ENCODE measurements at places on chromosomes 12 and 14. TPM values are rescaled to one million over a fixed set of nuclear protein-coding genes. Genes with fewer than 3 reads are reported as not detected.

The KRT72 gene
- total RNA-seq: not detected

The ASCL1 gene
- total RNA-seq: not detected

- H3K36me3 ChIP-seq: no peaks in the 10 kb centered on the region
- H3K4me3 ChIP-seq: no peak overlapping the region
- H3K27ac ChIP-seq: no peak overlapping the region
- peaks cover 36% of the 10 kb centered on the region for H3K4me1 ChIP-seq
- DNase-seq: no peak
Observed at GRCh38 chr14:76921088-76921399, 94.8 kb downstream of the LRRC74A start.

- no peak overlapping the region for H3K4me3 ChIP-seq
- peaks cover 54% of the 10 kb centered on the region for H3K27me3 ChIP-seq
- no peaks in the 10 kb centered on the region for H3K36me3 ChIP-seq
- DNase-seq: no peak
- H3K27ac ChIP-seq: no peak overlapping the region
Observed at GRCh38 chr12:132610866-132611602, 652 bp upstream of the LRCOL1 start.

The MGAT4C gene
- not detected for total RNA-seq

GRCh38 chr14:87632796-87633195, 360.2 kb downstream of the GALC start:
- no peak for DNase-seq
- no peaks in the 10 kb centered on the region for H3K36me3 ChIP-seq
- no peak overlapping the region for H3K27ac ChIP-seq
- H3K27me3 ChIP-seq: no peaks in the 10 kb centered on the region

DNA sequence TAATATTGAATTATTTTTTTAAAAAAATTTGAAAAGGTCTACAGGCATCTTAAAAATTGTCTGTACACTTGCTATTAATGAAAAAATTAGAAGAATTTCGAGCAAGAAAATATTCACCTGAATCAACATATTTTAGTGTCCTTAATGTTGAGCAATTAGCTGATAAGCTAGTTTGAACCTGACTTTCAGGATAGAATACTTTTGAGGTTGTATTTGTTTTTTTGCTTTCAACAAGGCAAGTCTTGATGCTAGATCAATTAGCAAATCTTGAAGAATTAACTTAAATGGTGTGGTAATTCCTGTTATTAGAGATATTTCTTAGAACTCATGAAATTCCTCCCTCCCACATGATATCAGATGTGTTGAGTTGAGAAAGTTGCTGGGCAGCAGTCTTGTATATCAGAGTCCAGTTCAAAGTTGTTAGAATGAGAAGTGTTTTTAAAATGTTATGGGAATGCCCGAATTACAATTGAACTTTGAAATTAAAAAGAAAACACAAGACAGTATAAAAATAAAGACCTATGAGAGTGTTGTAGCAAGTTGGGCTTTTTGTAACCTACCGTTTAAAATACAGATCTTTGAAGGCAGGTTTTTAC, 119.2 kb downstream of the TRMT5 start:
- peaks cover 5% of the 10 kb centered on the region for H3K36me3 ChIP-seq
- no peaks in the 10 kb centered on the region for H3K27me3 ChIP-seq
- DNase-seq: no peak
- no peaks in the 10 kb centered on the region for H3K4me1 ChIP-seq

- H3K36me3 ChIP-seq: no peaks in the 10 kb centered on the region
- peak; percentile 47 for DNase-seq
- no peaks in the 10 kb centered on the region for H3K27me3 ChIP-seq
- H3K4me1 ChIP-seq: peaks cover 60% of the 10 kb centered on the region
- H3K27ac ChIP-seq: no peak overlapping the region
Observed at GRCh38 chr12:96354326-96354725, 45.9 kb downstream of the CDK17 start.

The SIX1 gene
- 11.7 TPM for total RNA-seq

The MYRFL gene
- total RNA-seq: not detected

- peak overlapping the region; percentile 44 for H3K27ac ChIP-seq
- peaks cover 13% of the 10 kb centered on the region for H3K4me1 ChIP-seq
- H3K27me3 ChIP-seq: no peaks in the 10 kb centered on the region
- H3K36me3 ChIP-seq: no peaks in the 10 kb centered on the region
Observed at GRCh38 chr12:2064071-2064507, 11.3 kb downstream of the CACNA1C start.

GRCh38 chr14:22691171-22691570, 47.0 kb upstream of the OR6J1 start:
- H3K36me3 ChIP-seq: no peaks in the 10 kb centered on the region
- peak; percentile 52 for DNase-seq
- H3K27ac ChIP-seq: no peak overlapping the region
- peaks cover 18% of the 10 kb centered on the region for H3K27me3 ChIP-seq

DNA sequence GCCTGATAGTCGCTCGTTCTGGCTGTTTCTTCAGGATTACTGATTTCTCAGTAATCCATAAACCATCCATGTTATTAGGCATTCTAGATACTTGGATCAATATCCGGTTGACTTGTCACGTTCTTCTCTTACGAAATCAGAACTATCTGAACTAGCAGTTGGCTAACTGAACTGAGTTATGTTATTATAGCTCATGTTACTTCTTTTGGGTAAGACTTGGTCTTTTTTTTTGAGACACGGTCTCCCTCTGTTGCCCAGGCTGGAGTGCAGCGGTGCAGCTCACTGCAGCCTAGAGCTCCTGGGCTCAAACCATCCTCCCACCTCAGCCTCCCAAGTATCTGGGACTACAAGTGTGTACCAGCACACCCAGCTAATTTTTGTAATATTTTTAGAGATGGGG, 178.6 kb downstream of the PRKCH start:
- no peaks in the 10 kb centered on the region for H3K27me3 ChIP-seq
- no peak for DNase-seq
- no peak overlapping the region for H3K27ac ChIP-seq
- H3K4me3 ChIP-seq: no peak overlapping the region
- no peaks in the 10 kb centered on the region for H3K36me3 ChIP-seq

DNA sequence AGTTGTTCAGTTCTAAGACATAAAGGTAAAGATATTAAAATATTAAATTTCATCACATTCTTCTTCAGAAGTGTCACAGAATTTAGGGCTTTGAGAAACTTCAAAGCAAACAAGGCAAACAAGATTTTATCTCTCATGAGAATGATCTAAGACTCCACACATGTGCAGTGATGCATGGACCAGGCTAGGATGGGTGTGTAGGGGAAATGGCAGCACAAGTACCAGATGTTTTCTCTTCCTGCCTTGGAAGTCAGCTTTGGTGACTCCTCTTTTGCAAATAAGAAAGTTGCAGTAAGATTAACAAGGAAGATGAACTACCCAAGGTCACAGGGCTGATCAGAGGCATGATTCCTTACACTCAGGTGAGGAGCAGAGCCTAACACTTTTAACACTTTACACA, 163.8 kb upstream of the LMNTD1 start:
- peaks cover 15% of the 10 kb centered on the region for H3K4me1 ChIP-seq
- H3K27ac ChIP-seq: no peak overlapping the region
- no peak overlapping the region for H3K4me3 ChIP-seq
- peak; percentile 46 for DNase-seq
- no peaks in the 10 kb centered on the region for H3K36me3 ChIP-seq

- no peaks in the 10 kb centered on the region for H3K36me3 ChIP-seq
- H3K27ac ChIP-seq: no peak overlapping the region
- no peak overlapping the region for H3K4me3 ChIP-seq
- no peaks in the 10 kb centered on the region for H3K4me1 ChIP-seq
Observed at GRCh38 chr12:102849722-102850447, 67.2 kb downstream of the PAH start.

DNA sequence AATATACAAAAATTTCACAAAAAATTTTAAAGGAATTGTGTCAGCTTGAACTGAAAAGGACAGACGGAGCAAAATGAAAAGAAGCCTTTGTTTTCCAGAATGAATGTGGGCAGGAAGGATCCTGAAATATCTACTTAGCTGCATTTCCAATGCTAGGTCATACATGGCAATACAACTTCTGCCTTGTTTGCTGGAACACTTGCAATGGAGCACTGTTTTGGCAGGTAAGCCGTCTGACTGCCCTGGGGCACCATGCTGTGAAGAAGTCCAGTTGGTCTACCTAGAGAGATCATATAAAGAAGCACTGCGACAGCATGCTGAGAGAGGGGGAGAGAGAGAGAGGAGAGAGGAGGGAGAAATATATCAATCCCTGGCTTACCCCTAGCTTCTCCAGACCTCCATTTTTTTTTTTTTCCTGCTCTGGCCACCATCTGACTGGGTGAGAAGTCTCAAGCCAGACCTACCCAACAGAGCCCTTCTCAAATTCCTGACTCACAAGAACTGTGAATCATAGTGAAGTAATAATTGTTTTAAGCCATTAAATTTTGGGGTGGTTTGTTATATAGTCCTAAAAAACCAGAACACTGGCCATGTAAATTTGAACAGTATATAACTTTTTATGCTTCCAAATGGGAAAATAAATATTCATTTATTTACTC, 97.1 kb upstream of the PRICKLE1 start:
- no peak overlapping the region for H3K27ac ChIP-seq
- peaks cover 24% of the 10 kb centered on the region for H3K4me1 ChIP-seq
- no peak overlapping the region for H3K4me3 ChIP-seq
- H3K36me3 ChIP-seq: no peaks in the 10 kb centered on the region
- no peaks in the 10 kb centered on the region for H3K27me3 ChIP-seq
- DNase-seq: peak; percentile 79

GRCh38 chr14:50399251-50400032, 2.8 kb upstream of the CDKL1 start:
- no peak overlapping the region for H3K4me3 ChIP-seq
- peak overlapping the region; percentile 20 for H3K27ac ChIP-seq
- H3K27me3 ChIP-seq: no peaks in the 10 kb centered on the region
- peaks cover 20% of the 10 kb centered on the region for H3K4me1 ChIP-seq
- DNase-seq: peak; percentile 71

The PTGR2 gene
- 7.5 TPM for total RNA-seq

DNA sequence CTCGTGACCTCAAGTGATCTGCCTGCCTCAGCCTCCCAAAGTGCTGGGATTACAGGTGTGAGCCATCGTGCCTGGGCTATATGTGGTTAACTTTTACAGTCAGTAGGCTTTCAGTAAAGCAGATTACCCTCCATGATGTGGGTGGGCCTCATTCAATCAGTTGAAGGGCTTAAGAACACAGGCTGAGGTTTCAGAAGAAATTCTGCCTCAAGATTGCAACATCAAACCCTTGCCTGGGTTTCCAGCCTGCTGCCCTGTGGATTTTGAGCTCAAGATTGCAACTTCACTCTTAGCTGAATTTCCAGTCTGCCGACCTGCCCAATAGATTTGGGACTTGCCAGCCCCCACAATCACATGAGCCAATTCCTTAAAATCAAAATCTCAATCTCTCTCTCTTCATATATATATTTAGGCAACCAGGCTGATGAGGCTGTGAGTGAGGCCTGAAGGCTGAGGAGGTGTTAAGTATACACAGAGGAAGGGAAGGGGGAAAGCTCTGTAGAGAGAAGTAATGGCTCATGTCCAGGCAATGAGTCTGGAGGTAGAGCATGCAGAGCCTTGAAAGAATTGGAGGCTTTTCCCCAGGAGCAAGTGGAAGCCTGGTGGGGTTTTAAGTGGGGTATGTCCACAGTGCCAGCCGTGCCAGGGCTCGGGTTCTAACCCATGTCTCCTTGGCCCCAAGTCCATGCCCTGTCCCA, 33.3 kb upstream of the ACTN1 start:
- 0 out of 2 replicates have a peak overlapping the region, but pooled peaks have one; percentile 38 for H3K27ac ChIP-seq
- H3K27me3 ChIP-seq: no peaks in the 10 kb centered on the region

DNA sequence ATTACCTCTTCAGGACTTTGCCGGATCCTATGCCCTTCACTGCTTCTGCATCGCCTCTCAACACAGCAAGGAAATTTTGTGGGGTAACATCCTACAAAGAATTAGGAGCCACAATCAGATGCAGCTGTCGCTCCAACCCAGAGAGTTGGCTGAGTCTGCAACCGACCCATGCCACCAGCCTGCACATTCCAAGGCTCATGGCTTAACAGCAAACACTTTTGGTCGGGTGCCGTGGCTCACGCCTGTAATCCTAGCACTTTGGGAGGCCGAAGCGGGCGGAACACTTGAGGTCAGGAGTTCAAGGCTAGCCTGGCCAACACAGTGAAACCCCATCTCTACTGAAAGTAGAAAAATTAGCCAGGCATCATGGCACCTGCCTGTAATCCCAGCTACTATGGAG, 32.3 kb downstream of the LGMN start:
- no peak overlapping the region for H3K4me3 ChIP-seq
- peaks cover 11% of the 10 kb centered on the region for H3K4me1 ChIP-seq
- no peaks in the 10 kb centered on the region for H3K27me3 ChIP-seq
- no peaks in the 10 kb centered on the region for H3K36me3 ChIP-seq

The FGD6 gene
- total RNA-seq: 6.4 TPM

The SIRT4 gene
- total RNA-seq: not detected

- H3K4me1 ChIP-seq: 0 out of 2 replicates have a peak, but pooled peaks cover 8% of the 10 kb centered on the region
- DNase-seq: peak; percentile 83
- H3K27ac ChIP-seq: peak overlapping the region; percentile 60
- no peaks in the 10 kb centered on the region for H3K27me3 ChIP-seq
- H3K4me3 ChIP-seq: peak overlapping the region; percentile 96
Observed at GRCh38 chr12:117188961-117189724, 1.1 kb downstream of the FBXO21 start.

The CLIP1 gene
- 52.5 TPM for total RNA-seq

DNA sequence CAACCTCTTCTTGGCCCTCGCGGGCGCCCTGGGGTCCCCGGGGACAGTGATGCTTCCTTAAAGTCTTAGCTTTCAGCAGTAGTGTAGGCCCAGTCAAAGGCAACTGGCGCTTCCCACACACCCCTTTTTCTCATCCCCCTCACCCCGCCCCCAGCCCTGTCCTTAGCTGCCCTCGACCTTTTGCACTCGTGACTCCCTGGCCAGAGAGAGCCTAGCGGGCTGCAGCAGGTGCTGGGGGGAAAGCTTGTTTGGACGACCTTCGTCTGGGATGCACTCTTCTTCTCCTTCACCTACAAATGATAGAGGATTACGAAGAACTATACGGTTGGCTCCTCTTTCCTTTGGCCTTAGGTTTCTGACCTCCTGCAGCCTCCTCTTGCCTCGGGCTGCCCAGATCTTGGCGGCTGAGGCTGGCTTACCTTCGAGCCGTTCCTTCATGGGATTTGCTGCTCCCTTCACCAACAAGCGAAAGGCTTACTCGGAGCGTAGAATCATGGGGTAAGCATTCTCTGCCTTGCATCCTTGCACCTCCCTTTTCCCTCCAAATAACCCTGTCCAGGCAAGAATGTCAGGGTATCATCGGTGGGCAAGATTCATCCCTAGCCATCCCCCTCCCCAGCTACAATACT, 815 bp downstream of the COQ10A start:
- no peaks in the 10 kb centered on the region for H3K4me1 ChIP-seq
- peak; percentile 7 for DNase-seq
- peak overlapping the region; percentile 83 for H3K27ac ChIP-seq
- H3K27me3 ChIP-seq: no peaks in the 10 kb centered on the region

The LRRC43 gene
- 6.4 TPM for total RNA-seq

The MYF5 gene
- not detected for total RNA-seq

GRCh38 chr12:45973526-45973925, 16.8 kb downstream of the SCAF11 start:
- H3K4me1 ChIP-seq: peaks cover 75% of the 10 kb centered on the region
- H3K27me3 ChIP-seq: no peaks in the 10 kb centered on the region

GRCh38 chr12:50419112-50419909, 18.6 kb downstream of the LARP4 start:
- H3K27me3 ChIP-seq: no peaks in the 10 kb centered on the region
- no peaks in the 10 kb centered on the region for H3K4me1 ChIP-seq
- no peak for DNase-seq
- no peak overlapping the region for H3K4me3 ChIP-seq
- 0 out of 2 replicates have a peak, but pooled peaks cover 8% of the 10 kb centered on the region for H3K36me3 ChIP-seq

Measured in GM23248 (cell line).